M059J (cell line): ENCODE measurements at places on chromosomes 1 and 21. TPM values are rescaled to one million over a fixed set of nuclear protein-coding genes. Genes with fewer than 3 reads are reported as not detected.

NBPF10 gene
- total RNA-seq, result 0.66 and 1.4 TPM in 2 replicates

DNA sequence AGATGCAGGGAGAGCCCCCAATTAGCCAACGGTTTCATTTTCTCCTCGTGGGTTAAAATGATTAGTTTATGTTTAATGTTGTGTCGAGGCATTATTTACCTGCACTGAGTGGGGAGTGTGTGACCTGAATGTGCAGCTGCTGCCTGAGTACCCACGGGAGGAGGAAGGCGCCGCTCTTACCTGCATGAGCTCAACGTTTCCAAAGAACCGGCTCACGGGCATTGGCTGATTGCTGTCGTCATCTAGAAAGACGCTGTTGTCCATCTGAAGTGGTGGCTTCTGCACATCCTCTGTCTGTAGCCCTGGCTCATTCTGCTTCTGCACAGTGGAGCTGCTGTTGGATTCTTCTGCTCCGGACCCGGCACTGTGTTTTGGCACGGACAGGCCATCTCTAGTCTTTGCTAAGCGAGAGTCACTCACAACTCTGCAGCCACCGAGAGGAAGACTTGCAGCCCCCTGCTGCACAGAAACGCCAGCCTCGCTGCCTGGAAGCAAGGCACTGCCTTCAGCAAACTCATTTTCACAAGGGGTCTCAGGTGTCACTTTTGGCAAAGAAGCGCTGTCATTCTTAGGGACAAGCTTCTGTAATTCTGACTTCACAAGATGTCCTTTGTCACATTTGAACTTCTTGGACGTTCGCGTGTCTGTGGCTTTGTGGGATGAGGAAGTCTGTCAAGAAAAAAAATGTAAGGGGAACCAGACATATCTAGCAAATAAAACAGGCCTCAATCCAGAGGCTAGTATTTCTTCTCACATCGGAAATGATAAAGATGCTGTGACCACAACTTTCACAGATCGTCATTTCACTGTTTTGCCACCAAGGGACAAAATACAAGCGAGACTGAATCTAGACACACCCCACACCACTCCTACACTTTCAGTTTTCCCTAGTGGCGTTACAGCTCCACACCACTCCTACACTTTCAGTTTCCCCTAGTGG, 9.4 kb downstream of the C1orf174 start:
- DNase-seq, result no peak

LEMD1 gene
- not detected in 2 replicates for total RNA-seq

S100PBP gene
- 20.9 and 30.3 TPM in 2 replicates for total RNA-seq

ATP13A2 gene
- 18.3 and 36.3 TPM in 2 replicates for total RNA-seq

FMO3 gene
- total RNA-seq, result 0.10 TPM in 1 of 2 replicates, not detected in the other

C1orf87 gene
- total RNA-seq, result not detected in 2 replicates

DNA sequence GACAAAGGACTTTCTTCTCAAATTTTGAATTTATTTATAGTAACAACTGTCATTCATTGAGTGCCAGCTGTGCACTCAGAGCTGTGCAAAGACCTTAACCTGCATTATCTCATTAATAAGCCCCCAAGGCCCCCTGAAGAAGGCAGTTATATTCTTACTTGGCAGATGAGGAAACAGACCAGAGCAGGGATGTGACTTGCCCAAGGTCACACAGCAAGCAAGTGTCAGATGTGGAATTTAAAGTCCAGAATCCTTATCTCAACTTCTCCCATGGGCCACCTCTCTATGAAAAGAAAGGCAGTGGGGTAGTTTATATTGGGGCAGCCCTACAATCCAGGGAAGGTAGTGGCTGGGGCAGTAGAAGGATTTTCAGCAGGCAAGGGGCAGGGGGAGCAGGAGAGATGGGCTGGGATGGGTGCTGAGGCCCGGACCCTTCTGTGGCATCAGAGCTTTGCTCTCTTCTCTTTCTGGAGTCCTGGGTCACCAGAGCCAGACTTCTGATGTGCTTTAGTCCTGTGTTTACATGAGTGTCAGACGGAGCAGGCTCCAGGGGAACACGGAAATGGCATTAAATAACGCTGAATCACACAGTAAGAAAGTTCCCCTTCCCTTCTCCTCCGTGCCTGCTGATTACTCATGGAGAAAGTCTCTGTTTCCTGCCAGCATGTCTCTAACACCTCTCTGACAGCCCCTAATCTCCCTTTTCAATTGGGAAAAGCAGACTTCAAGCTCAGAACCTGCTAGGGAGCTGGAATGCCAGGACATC, 39.5 kb downstream of the EPHB2 start:
- peak; percentile 96 for DNase-seq

PDZK1 gene
- total RNA-seq, result 8.8 and 10.5 TPM in 2 replicates

GBP5 gene
- total RNA-seq, result 4.8 and 11.4 TPM in 2 replicates

- DNase-seq, result no peak
These were observed 340.6 kb downstream of the PAPPA2 start for GRCh38 chr1:176803596-176803995.

MYBPH gene
- not detected in 2 replicates for total RNA-seq

GCSAML gene
- 0.42 and 0.84 TPM in 2 replicates for total RNA-seq

DNA sequence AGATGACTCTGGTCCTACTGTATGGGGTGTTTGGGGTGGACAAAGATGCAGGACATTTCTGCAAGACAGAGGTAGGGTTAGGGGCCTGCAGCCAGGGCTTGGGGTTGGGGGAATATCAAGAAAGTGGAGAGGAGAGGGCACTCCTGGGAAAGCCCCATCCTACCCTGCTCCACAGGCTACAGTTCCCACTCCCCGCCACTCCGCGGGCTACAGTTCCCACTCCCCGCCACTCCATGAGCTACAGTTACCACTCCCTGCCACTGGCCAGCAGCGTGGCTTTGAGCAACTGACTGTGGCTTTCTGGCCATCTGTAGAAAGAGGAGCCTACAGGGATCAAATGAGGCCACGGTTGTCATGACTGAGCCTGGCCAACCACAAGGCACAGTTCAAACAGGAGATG, 93.8 kb upstream of the GRIK3 start:
- DNase-seq, result no peak

DNA sequence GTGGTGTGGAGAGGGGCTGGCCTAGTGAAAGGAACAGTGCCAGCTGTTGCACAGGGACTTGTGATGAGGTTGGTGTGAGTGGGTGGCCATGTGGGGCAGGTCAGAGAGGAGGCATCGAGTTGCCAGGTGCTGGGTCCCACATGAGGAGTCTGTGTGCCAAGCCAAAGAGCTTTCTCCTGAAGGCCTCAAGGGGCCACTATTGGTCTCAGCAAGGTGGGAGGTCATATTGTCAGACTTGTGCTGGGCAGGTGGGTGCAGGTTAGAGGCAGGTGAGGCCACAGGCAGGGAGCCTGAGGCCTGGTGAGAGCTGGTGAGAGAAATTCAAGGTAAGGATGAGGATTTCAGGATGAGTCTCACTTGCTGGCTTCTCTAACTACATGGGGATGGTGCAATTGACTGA, 256.8 kb downstream of the DISC1 start:
- DNase-seq, result no peak

DNA sequence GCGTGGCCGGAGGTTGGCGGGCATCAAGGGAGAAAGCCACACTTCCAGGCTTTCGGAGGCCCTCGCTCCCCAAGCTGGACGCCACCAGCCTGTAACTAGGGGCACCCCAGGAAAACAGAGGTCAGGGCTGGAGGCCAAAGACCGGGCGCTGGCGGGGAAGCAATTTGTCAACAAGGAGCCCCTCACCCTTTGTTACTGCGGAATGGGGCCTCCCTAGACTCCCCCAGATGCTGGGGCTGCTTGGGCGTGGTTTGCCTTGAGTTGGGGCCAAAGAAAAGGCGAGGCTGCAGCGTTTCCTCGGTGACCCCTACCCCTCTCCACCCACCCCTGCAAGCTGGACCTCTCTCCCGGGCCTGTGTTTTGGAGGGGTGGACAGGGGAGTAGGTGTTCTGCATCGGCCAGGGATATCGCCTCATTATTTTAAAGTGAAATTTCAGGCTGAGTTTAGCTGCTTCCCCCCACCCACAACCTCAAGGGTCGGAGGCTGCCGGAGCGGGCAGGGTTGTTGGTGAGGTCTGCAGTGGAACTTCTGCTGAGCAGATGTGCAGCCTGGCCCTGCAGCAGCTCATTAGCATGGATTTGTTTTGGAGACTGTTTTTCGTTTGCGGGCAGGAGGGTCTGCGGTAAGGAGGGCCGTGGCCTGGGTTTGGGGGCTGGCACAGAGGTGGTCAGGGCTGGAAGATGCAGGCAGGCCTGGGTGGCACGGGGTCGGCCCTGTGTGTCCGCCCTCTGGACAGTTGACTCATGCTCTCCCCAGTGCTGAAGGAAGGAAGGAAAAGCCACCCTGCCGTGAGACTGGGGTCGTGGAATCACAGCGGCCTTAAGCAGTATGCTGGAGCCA, 1.5 kb downstream of the NBL1 start:
- peak; percentile 33 for DNase-seq

DNA sequence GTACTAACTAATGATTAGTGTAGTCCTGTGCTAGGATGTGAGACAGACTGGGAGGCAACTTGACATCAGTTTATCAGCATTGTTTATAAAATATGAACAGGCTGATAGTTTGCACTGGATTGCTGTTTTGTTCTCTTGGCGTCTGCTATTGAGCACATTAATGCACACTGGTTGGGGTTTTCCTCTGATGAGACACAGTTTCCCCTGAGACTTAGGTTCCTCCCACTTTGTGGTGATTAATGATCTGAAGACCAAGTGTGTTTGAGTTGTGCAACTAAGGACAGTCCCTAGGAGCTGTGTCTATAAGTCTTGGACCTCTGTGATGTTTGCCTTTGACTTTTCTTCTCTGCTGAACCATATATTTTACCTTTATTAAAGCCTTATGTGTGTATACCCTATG, 1015.4 kb downstream of the AMY1C start:
- no peak for DNase-seq

DNA sequence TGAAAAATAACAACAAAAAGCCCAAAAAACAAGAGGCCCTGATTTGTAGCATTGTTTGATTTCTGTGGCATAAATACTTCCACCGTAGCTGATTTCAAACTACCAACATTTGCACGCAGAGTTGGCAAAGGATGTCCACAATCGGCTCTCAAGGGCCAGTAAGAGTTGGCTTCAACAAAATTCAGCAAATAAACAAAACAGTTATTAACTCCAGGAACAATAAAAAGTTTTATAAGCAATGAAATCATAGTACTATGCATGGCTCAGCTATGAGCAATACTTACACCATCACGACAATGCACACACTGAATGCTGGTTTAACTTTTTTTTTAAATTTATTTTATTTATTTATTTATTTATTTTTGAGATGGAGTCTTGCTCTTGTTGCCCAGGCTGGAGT, 8.7 kb upstream of the COX20 start:
- DNase-seq, result peak; percentile 66

DNA sequence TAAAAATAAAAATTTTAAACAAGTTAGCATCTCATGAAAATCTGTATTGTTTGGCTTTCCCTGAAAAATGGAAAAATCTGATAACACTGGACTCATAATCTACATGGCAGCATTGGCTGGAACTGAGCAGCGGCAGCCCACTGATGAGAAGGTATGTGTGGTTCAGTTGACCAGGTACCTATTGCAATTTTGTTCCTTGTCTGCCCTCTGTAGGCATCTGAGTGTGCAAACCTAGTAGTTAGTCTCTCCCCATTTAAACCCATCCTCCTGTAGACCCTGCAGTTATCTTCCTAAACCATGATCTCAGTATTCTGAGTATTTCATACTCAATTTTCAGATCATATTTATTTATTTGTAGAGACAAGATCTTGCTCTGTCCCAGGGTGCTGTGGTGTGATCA, 59.4 kb upstream of the SERBP1 start:
- DNase-seq, result peak; percentile 56

DNA sequence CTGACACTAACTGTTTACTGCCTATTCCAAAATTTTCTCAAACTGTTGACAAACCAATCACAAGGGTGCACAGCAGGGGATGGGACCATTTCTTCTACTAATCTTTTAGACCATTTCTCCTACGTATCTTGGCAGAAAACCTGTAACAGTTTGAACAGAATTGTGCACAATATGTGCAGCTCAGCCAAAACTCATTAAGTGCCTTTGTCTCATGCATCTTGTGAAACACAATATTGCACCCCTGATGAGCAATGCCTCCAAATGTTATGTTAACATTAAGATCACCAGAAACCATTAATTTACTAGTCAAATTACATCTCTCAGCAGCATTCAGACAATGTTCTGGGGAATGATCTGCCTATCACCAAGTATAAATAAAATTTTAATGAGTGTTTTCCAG, 247.5 kb downstream of the NRIP1 start:
- DNase-seq, result no peak

BACE2 gene
- total RNA-seq, result 194 and 229 TPM in 2 replicates

- no peak for DNase-seq
These were observed 10.9 kb upstream of the HES5 start for GRCh38 chr1:2540816-2541492.

- DNase-seq, result no peak
These were observed 14.3 kb upstream of the WDTC1 start for GRCh38 chr1:27220096-27220495.

DNA sequence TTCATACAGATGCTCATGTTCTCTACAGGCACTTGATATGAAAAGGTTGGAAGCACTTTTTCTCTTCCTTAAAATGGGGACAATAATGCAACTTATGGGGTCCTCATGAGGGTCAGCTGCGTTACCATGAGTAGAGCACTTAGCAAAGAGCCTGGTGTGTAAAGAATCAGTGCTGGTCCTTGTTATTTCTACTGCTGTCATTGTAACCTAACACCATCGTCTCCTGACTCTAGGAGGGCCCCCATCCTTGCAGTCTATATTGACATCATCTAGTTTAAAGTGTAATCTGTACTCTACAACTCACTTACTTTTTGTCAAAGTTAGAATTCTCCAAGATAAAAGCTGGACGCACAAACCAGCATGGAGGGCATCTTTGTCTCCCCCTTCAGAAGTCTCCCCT, 2.4 kb downstream of the CAPN9 start:
- no peak for DNase-seq

DNA sequence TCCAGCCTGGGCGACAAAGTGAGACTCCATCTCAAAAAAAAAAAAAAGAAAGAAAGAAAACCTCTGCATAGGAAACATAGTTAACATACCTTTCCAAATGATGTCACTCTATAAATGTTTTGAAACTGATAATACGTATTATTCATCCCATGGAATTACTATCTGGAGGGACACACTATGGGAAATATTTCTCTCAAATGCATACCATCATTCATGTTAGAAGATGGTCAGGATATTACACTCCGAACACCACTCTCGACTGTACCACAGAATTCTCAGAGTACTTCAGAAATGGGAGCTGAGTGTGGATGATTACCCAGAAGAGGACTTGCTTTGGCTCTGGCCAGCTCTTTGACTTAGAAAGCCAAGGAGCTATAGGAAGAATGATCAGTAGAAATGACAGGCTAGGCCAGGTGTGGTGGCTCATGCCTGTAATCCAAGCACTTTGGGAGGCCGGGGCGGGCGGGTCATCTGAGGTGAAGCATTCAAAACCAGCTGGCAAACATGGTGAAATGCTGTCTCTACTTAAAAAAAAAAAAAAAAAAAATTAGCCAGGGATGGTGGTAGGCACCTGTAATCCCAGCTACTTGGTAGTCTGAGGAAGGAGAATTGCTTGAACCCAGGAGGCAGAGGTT, 5.2 kb upstream of the LIN28A start:
- no peak for DNase-seq

NID1 gene
- 33.1 and 60.4 TPM in 2 replicates for total RNA-seq

LCE1A gene
- total RNA-seq, result not detected in 2 replicates

OR2M3 gene
- not detected in 2 replicates for total RNA-seq

DNA sequence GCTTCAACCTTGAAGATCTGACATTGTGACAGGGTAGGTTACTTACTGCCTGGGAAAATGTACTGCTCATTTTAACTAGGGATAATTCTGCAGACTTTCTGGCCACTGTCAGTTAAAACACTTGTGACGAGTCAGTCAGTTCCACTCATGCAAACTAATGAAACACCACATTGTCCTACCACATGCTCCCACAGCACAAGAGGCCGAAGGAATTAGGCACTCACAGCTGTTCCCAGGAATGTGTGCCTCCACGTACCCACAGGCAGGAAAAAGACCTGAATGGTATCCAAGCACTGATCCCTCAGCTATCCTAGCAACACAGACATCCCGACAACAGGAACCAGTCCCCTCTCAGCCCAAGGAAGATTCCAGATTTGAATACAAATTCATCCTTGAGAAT, 12.3 kb downstream of the BCAR3 start:
- DNase-seq, result peak; percentile 67
